Femur (tissue), 1 donor: ENCODE measurements at places on chromosomes 7 and 10.

GRCh38 chr7:3238525-3239210 lies 62.4 kb upstream of the SDK1 start:
- no peak for DNase-seq

GRCh38 chr7:39673868-39674267 lies 50.5 kb downstream of the RALA start:
- DNase-seq, result no peak

DNA sequence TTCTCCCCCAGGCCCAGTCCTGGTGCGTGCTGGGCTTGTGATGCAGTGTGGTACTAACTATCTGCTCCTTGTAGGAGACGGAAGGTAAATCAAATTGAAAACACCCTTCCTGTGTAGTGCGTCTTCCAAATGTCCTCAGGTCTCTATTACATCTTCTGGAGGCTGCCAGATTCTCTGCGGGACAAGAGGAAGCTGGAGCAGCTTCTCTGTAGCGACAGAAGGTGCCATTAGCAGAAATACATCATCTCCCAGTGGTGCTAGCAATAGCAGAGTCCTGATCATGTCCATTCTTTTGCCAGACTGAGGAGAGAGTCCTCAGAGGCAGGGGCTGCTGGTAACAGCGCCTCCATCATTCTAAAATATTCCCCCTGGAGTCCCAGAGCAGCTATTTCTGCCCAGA lies 675.2 kb downstream of the LRMDA start:
- DNase-seq, result no peak

DNA sequence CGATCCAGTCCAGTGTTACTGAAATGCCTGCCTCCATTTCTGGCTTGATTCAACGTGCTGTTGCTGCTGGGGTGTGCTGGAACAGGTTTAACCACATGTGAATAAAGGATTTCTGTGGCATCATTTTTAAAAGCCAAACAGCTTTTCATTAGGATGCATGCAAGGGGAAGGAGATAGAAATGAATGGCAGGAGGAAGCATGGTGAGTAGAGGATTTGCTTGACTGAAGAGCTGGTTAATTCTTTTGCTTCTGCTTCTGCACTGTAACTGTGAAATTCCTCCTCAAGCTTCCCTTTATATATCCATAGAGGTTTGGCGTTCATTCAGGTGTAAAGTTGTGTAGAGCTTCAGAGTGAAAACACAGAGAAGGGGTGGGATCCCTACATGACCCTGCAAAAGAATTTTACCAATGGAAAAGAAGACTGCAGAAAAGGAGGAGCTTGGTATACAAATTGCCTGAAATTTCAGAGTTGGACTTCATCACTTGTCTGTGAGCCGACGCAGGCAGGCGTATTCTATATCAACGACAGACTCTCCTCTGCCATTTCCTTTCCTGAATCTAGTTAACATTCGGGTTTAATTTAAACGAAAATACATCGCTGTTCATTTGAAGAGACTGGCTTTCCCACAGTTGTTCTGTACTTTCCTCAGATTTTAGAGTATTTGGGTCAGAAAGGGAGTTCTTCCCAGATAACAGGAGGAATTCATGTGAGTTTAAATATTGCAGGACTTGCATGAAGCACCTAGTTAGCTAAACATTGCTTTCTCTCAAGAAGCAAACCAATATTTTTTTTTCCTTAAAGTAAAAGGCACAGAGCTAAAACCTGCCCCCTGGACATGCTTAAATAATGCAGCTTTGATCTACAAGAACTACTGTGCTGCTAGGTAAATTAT lies at the start of gene SOSTDC1:
TSS of gene SOSTDC1 (minus strand) at position 270 of the 893 bp plus-strand sequence. CDS start at position 200, 70 bp downstream.
- peak; percentile 76 for DNase-seq

GRCh38 chr7:27930910-27931476 lies 191.0 kb downstream of the TAX1BP1 start:
- DNase-seq, result no peak

DNA sequence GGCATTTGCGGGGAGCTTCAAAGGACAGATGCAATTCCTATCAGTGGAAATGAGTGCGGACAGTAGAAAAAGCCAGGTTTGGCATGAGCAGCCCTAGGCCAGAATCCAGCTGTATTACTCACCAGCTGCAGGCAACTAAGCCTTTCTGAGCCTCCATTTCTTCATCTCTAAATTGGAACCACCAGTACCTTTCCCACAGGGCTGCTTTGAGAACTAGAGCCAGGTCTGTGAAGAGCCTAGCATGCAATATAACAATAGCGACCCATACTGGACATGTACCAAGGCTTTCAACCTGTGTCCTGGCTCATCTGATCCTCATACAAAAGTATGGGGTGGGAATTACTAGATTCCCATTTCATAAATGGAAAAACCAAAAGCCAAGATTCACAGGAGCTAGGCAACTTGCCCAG lies 101.0 kb downstream of the GSAP start:
- peak; percentile 81 for DNase-seq

GRCh38 chr7:99419323-99420021 lies 10.7 kb downstream of the BUD31 start:
- DNase-seq, result no peak

DNA sequence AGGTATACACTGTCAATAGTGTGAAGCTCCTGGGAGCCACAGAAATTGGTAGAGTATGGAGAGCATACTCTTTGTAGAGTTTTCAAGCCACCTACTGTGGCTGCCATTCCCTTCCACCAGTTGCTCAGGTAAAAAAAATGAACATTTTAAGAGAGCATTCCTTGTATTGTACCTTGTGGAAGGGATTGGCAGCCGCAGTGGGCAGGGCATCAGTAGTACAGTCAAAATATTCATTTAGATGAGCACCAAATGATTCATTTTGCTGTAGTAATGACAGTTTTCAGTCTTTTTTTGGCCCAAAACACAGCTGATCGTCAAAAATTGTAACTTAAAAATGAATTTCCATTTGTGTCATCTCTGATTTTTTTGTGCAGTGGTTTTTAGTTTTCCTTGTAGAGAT lies 304.9 kb downstream of the ATRNL1 start:
- DNase-seq, result no peak
